ENCODE measurements at places on chromosomes 13 and 19. TPM values are rescaled to one million over a fixed set of nuclear protein-coding genes. Genes with fewer than 3 reads are reported as not detected.

The TEX30 gene
- 21.5 TPM for total RNA-seq

The ONECUT3 gene
- total RNA-seq = not detected

The CACNG6 gene
- total RNA-seq = not detected

The KCNN1 gene
- not detected for total RNA-seq

The F7 gene
- total RNA-seq = 0.11 TPM

The ZNF579 gene
- total RNA-seq = 7.5 TPM

The LMTK3 gene
- 3.9 TPM for total RNA-seq

The IL17D gene
- 0.21 TPM for total RNA-seq

The HIPK4 gene
- not detected for total RNA-seq

All from activated CD4-positive, alpha-beta T cell treated with anti-CD3 and anti-CD28 coated beads for 36 hours (primary cell).